Stimulated activated CD4-positive, alpha-beta T cell treated with anti-CD3 and anti-CD28 coated beads, Interleukin-1b, Interleukin-23, amount 100 ng/mL, for 1 hour (primary cell): ENCODE measurements at places on chromosomes 13 and 19.

- DNase-seq: no peak
These were observed 288.2 kb downstream of the MYO16 start for GRCh38 chr13:108917581-108917980.

DNA sequence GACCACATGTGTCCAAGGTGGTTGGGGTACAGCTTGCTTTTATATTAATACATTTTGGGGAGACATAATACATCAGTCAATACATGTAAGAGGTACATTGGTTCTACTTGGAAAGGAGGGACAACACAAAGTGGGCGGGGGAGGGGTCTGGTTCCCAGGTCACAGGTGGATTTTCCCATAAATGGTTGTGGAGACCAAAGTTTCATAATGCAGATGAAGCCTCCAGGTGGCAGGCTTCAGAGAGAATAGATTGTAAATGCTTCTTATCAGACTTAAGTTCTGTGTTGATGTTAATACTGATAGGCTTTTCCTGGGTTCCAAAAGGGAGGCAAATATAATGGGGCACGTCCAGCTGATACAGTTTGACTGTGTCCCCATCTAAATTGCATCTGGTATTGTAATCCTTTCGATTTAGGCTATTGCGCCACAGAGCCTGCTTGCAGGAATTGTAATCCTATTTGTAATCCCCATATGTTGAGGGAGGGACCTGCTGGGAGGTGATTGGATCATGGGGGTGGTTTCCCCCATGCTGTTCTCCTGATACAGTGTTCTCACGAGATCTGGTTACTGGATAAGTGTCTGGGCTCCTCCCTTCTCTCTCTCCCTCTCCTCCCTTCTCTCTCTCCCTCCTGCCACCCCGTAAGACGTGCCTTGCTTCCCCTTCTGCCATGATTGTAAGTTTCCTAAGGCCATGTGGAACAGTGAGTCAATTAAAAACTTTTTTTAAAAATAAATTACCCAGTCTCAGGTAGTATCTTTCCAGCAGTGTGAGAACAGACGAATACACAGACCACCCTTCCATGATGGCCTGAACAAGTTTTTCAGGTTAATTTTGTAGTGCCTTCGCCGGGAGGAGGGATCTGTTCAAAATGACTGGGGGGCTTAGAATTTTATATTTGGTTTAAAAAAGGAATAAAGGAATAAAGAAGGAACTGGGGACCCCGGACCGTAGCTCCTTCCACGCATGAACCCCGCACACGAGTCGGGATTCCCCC is 44.9 kb downstream of the ZNF823 start:
- DNase-seq: no peak

DNA sequence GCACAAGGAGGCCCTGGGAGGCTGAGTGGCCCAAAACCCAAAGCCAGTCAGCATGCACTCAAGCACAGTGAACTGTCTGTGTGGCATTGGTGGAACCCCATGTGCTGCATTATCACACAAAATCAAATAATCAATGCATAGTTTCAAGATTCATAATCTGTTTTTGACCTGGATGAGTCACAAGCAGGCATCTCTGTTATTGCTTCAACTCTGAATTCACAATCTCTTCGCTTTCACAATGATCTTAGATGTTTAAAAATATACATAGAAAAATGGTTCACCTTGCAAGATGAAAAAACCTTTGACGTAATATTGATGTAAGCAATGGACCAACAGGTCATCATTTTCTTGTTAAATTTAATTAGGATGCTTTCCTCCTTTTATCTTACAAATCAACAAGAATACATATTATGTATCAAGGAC is 455.4 kb downstream of the IRS2 start:
- no peak for DNase-seq

- no peak for DNase-seq
These were observed 94.3 kb downstream of the ERCC5 start for GRCh38 chr13:102940143-102940542.

DNA sequence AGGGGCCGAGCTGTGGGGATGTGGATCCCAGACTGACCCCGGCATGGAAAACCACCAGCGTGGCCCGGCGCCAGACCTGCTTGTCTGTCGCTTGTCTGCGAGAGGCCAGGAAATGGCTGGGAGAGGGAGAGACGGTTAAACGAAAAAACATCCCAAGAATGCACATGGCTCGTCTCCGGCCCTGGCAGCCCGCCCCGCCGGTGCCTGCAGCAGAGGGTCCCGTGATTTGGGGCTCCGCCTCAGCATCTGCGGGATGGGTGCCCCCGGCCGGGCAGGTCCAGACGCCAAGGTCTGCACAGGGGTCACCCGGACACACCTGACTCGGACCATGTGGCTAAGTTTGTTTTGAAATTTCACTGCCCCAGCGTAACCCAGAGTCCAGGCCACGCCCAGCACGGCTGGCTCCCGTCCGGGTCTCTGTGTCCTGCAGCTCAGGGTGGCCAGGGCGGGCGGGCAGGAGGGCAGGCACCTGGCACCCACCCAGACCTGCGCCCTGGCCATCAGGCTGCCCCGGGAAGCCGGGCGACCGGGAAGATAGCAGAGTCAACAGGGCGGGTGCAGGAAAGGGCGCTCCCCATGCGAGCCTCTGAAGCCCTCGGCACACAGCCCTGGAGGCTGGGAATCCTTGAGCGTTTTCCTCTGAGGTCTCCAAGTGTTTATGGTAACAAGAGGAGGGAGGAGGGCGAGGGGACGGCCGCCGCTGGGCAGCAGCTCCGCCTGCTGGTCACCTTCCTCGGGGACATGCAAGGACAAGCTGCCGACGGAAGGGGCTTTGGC is 103.2 kb downstream of the GADD45B start:
- peak; percentile 34 for DNase-seq

DNA sequence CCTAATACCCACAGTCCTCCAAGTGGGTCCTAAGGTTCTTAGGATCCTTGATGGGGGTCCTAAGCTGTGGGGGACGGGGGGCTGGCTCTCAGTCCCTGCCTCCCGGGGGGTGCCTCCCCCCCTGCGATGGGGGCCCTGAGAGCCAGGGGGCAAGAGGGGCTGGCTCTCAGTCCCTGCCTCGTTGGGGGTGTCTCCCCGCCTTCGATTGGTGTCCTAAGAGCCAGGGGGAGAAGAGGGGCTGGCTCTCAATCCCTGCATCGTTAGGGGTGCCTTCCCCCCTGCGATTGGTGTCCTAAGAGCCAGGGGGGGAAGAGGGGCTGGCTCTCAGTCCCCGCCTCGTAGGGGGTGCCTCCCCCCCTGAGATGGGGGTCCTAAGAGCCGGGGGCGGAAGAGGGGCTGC is 37.0 kb downstream of the SLC25A30 start:
- DNase-seq: no peak

- DNase-seq: no peak
These were observed 57.2 kb downstream of the SOX1 start for GRCh38 chr13:112124141-112124540.
